Mammary epithelial cell (primary cell): ENCODE measurements at places on chromosomes 1 and 21.

GRCh38 chr1:241213139-241213538 lies 143.9 kb downstream of the RGS7 start:
- DNase-seq, result no peak

DNA sequence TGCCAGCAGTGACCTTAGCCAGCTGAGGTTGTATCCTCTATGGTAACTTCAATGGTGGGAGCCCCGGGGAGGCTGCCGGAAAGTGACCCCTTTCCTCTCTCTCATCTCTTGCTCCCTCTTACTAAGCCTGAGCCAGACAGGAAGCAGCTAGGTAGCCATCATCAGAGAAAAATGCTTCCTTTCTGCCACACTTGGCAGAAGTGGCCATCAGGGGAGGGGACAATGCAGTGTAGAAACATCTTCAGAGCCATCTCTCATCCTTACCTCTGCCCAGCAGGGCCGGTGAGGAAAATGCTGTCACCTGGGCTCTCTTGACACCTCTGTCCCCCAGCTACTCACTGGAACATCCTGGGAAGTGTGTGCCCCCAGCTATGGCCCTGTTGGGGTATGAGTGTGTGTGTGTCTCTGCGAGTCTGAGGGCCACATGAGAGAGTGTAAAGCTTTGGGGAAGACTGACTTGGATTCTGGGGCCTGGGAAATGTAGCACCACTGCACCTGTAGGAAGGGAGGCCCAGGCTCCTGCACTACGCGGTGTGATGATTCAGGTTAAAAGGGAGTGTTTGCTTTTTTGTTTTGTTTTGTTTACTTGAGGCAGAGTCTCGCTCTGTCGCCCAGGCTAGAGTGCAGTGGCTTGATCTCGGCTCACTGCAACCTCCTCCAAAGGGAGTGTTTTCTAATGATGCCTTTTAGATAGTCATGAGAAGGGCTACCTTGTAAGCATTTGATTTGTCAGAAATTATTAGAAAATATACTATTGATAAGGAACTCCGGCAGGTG lies 48.7 kb upstream of the CNTN2 start:
- DNase-seq, result no peak

DNA sequence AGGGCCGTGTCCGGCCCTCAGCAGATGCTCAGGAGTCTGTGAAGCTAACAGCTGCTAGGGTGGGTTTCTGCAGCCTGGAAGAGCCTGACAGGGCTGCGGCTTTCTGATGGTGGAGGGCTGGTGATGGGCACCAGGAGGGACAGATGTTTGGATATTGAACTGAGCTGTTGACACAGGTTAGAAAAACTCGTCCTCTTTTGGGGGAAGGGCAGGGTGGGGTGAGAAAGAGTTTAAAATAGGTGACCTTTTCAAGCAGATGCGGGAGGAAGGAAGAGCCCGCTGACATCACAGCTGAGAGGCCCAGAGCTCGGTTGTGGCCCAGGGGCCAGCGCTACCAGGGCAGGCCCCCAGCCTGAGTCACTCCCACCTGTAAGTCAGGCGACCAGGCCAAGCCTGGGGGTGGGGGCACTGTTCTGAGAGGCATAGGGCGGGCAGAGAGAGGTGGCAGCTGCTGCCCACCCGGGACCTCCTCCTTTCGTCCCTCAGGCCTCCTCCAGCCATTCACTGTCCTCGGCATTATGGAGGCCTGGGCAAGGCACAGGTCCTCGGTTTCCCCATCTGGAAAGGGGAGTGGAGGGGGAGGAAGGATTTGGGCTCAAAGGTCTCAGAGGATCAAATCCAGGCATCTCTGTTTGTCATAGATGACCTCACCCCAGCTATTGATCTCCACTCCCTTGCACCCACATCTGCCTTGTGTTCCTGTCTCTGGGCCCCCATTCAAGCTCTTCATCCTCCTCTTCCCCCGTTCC lies 32.3 kb upstream of the ID3 start:
- no peak for DNase-seq

DNA sequence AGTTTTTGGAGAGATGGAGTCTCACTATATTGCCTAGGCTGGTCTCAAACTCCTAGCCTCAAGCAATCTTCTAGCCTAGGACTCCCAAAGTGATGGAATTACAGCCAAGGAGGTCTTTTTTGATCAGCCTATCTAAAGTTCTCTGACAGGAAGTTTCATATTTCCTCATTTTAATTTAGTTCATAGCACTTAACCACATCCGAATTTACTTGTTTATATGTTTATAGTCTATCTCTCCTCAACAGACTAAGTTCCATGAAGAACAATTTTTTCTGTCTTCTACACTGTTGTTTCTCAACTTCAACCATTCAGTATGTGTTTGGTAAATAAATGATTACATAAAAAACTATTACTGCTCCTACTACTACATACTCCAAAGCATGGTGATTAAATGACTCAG lies 47.9 kb downstream of the GON4L start:
- DNase-seq, result no peak

DNA sequence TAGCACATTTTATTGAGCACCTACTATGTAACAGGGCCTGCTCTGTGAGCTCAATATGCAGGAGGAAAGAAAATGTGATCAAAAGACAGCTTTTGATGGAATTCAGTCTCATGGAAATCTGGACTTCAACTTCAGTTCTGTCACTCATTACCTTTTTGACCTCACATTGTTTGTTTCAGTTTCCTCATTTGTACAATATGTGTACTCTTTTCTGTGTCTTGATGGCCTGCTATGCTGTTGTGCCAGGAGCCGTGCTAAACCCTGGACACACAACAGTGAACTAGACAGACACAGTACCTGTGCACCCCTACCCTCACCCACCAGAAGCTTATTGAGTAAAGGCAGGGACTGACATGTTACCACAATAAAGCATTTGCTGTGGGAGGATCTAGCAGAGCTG lies 162.9 kb upstream of the FGGY start:
- DNase-seq, result no peak

GRCh38 chr1:84836145-84836544 lies 56.9 kb downstream of the LPAR3 start:
- DNase-seq, result peak; percentile 75

- DNase-seq, result peak; percentile 47
Observed at GRCh38 chr1:208837242-208837641, 593.1 kb upstream of the PLXNA2 start.

- peak; percentile 39 for DNase-seq
Observed at GRCh38 chr1:31977385-31978131, 36.1 kb upstream of the KHDRBS1 start.

DNA sequence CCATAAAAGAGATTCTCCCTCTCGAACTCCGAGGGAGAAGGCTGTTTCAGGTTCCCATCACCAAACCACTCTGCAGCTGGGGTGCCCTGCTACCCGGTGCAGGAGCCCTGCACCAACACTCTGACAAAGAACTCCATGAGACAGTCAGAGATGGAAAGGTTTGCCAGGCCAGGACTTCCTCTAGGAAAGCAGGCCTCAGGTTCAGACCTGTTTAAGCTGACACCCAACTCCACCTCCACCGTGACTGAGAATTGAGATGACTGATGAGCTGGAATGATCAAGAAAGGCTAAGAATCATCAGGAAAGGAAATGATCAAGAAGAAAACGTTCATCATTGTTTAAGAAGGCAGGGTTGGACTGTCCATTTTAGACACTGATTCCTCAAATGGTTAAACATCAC lies 46.2 kb upstream of the KCNE1 start:
- peak; percentile 88 for DNase-seq

DNA sequence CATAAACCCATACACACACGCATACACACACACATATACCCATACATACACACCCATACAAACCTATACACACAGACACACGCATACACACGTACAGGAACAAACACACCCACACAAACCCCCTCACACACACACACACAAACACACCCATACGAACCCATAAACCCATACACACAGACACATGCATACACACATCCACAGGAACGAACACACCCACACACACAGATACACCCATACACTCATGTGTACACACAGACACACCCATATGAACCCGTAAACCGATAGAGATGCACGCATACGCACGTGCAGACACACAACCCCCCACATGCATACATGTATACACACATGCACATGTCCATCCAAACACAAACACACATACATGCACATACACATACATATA lies 9.5 kb downstream of the WNT9A start:
- no peak for DNase-seq

DNA sequence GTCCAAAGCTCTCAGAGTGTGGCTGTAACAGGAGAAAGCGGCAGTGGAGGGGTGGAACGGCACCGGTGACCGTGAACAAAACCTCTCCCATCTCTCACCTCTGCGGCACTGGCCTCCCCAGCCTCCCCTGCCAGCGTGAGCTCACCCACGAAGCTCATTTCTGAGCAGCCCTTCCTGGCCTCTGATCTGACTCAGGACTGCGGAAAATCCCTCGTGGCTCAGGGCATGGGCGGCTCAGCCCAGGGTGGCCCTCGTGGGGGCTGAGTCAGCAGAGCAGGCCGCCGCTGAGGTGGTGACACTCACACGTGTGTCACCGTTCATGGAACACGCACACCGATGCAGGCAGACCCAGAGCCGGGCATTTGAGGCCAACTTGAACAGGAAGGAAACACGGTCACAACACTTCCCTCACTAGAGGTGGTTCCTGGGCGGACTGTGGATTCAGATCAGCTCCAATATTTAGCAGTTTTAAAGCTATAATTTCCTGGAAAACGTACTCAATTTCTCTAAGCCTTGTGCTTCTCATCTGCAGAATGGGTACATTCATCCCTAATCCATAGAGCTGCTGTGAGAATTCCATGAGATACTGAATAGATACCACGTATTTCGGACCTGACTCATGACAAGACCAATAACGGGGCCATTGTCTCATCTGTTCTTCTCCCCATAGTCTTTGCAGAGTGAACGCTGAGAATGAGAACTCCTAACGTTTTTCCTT lies 115.0 kb upstream of the TMPRSS2 start:
- no peak for DNase-seq

- peak; percentile 91 for DNase-seq
Observed at GRCh38 chr1:198669023-198669698, 30.3 kb downstream of the PTPRC start.

DNA sequence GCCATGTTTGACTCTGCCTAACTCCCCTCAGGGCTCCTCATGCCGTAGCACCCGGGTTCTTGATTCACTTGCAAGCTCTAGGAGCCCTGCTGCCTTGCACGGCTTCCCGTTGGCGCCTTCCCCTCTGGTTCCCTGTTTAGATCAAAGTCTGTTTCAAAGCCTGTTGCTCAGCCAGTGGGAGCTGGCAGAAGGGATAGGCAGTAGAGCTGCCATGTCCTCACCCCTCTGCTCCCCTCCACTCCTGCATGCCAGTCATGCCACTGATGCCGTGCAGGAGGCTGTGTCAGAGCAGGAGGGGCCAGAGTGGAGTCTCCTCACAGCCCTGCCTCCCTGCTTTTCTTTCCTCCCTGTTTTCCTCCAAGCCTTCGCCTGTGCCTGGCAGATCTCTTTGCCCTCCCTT lies 26.5 kb downstream of the HMGCS2 start:
- no peak for DNase-seq

DNA sequence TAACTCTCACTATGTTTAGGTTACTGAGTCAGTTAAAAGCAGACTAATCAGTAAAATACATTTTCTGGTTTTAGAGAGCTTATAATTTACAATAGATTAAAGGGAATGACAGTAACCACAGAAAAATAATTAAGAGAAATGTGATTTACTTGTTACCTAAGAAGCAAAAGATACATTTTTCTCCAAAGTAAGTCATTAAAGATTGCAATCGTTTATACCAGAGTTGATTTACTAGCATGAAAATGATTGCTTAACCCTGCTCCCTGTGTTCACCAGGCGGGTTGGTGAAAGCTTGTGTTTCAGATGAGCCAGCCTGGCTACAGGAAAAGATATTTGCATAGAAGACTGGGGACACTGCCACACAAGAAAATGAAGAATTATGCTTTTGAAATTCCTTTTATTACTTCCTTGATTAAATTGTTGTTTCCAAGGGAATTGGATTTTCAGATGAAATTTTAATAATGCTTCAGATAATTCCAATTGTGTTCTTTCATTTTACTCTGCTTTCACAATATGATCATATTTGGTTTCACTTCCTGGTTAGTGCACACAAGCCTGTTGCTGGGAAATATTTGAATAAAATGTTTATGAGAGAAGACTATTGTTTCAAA lies 27.9 kb downstream of the LRRC8B start:
- DNase-seq, result peak; percentile 46

- DNase-seq, result no peak
Observed at GRCh38 chr1:26557008-26557407, 27.4 kb downstream of the RPS6KA1 start.

- DNase-seq, result no peak
Observed at GRCh38 chr1:6002714-6003501, 10.7 kb upstream of the NPHP4 start.

GRCh38 chr1:201328576-201328975 lies 45.3 kb downstream of the PKP1 start:
- DNase-seq, result no peak

- peak; percentile 73 for DNase-seq
Observed at GRCh38 chr1:29711582-29712283, 475.4 kb downstream of the PTPRU start.

GRCh38 chr1:227707846-227708245 lies 27.3 kb downstream of the JMJD4 start:
- DNase-seq, result no peak

- DNase-seq, result no peak
Observed at GRCh38 chr1:220458936-220459335, 69.0 kb upstream of the MARK1 start.

- DNase-seq, result no peak
Observed at GRCh38 chr21:34781526-34781925, 112.7 kb downstream of the CLIC6 start.

- peak; percentile 86 for DNase-seq
Observed at GRCh38 chr1:114093624-114094362, 59.9 kb downstream of the SYT6 start.

- no peak for DNase-seq
Observed at GRCh38 chr1:101221945-101222429, 14.8 kb upstream of the S1PR1 start.

DNA sequence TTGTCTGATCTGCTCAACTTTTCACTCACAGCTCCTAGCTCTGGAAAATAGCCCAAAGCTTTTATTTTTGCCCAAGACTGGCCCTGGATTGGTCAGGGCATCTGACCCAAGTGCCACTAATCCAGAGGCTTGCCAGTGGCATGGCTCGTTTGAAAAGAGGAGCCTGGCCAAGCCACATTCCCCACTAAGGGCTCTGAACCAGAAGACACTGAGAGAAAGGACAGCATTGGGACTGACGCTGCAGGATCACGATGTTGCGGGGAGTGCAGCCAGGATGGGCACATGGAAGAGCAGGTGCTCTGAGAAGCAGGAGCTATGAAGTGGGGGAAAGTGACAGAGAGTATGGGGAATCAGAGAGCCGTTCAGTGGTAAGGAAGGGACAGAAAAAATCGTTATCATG lies 44.9 kb upstream of the TSPAN2 start:
- no peak for DNase-seq

- no peak for DNase-seq
Observed at GRCh38 chr1:152969036-152969435, 1.4 kb upstream of the SPRR4 start.

DNA sequence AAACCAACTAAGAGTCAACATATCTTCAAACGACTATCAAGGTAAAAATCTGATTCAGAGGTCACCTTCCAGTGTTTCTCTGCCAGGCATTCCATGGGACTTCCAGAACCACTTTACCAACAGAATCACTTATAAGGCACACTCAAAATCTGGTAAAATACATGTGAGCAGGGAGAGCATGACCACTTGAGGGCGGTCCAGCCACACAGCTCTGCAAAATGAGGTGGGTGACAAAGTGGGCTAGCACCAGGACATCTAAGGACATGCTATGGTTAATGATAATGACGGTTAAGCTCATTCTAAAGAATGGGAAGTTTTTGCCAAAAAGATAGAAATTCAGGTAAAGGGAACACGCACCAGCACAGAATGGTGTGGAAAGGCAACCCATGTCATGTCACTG lies 24.5 kb upstream of the GLIS1 start:
- no peak for DNase-seq

GRCh38 chr1:50348449-50349241 lies 74.6 kb downstream of the DMRTA2 start:
- DNase-seq, result peak; percentile 59
